GM12865 (cell line): ENCODE measurements at places on chromosomes 1 and 21.

- no peak for DNase-seq
Measured at GRCh38 chr1:14552246-14552965, 46.1 kb upstream of the KAZN start.

- DNase-seq = no peak
Measured at GRCh38 chr1:232566093-232566492, 63.8 kb downstream of the SIPA1L2 start.

GRCh38 chr1:232481091-232481490 is 148.8 kb downstream of the SIPA1L2 start:
- DNase-seq = no peak

DNA sequence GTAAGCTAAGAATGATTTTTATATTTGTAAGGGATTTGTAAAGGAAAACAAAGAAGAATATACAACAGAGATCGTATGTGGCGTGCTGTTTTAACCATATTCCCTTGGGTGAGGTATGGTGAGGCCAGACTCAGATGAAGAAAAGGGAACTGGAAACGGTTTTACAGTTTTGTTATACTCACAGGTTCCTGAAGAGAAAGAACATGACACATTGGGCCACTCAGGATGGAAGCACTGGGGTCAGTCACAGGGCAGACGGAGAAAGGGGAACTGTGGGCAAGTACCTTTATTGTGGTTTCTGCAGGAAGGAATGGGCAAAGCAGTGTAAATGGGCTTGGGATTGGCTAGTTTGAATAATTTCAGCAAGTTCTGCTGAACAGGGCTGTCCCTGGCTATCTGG is 177.4 kb downstream of the LBR start:
- peak; percentile 47 for DNase-seq

DNA sequence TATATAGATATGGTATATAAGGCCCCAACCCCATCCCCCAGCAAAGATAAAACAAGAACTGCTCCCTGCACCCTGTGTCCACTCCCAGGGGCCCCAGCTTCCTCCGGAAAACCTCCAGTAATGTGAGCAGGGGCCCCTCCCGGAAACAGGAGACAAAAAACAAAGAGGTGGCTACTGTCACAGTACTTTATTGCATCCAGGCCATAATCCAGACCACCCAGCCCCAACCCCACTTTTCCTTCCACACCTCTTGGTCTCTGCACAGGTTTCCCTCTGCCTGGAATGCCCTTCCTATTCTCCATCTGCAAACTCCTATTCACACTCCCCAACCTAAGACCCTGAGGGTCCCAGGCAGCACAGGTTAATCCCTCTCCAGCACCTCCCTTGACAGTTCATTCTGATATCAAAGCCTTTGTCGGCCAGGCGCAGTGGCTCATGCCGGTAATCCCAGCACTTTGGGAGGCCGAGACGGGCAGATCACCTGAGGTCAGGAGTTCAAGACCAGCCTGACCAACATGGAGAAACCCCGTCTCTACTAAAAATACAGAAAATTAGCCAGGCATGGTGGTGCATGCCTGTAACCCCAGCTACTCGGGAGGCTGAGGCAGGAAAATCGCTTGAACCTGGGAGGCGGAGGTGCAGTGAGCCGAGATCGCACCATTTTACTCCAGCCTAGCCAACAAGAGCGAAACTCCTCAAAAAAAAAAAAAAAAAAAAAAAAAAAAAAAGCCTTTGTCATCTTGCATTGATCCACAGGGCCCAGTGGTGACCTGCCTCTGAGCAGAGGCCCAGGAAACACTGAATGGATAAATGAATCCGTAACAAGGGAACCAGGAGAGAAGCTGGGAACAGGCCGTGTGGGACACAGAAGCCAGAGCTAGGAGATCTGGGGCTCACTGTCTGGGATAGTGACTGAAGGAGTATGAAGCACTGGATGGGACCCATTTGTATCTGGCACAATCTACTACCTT is 2.3 kb upstream of the AUNIP start:
- DNase-seq = peak; percentile 20

DNA sequence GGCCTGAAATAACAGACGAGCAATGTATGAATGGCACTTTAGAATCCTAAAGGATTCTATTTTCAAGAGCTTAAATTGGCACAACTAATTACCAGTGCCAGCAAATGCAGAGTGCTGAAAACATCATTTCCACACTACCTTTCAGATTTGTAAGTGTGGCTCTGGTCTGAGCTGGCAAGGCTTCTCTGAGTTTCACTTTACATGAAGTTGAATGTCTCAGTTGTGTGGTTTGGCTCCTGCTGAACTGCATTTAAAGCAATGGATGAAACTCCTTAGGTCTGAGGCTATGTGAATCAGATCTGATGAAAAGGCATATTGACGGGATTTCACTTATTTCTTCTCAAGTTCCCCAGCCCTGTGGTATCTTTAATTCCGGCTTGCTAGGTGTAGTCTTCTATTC is 114.8 kb upstream of the PTGFR start:
- DNase-seq = peak; percentile 23

GRCh38 chr1:205421798-205422197 is at the start of gene LEMD1:
Gene LEMD1 (minus strand): TSS chr1:205422056. CDS start chr1:205420536, 1,520 bp downstream.
- DNase-seq = no peak

DNA sequence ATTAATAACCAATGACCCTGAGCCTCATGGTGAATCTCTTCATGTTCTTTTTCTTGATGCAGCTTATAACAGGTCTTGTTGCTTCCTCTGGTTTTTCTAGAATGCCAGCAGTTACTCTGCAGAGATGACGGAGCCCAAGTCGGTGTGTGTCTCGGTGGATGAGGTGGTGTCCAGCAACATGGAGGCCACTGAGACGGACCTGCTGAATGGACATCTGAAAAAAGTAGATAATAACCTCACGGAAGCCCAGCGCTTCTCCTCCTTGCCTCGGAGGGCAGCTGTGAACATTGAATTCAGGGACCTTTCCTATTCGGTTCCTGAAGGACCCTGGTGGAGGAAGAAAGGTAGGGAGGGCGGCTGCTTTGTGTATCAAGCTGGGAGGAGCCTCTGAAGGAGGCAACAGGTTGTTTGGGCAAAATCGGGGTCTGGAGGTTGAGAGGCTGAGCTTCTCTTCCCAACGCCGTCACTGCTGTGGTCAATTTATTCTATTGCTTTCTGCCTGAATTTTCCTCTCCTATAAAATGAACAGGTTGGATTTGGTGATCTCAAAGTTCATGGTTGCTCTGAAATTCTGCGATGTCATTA is 6.7 kb downstream of the ABCG1 start:
- no peak for DNase-seq

DNA sequence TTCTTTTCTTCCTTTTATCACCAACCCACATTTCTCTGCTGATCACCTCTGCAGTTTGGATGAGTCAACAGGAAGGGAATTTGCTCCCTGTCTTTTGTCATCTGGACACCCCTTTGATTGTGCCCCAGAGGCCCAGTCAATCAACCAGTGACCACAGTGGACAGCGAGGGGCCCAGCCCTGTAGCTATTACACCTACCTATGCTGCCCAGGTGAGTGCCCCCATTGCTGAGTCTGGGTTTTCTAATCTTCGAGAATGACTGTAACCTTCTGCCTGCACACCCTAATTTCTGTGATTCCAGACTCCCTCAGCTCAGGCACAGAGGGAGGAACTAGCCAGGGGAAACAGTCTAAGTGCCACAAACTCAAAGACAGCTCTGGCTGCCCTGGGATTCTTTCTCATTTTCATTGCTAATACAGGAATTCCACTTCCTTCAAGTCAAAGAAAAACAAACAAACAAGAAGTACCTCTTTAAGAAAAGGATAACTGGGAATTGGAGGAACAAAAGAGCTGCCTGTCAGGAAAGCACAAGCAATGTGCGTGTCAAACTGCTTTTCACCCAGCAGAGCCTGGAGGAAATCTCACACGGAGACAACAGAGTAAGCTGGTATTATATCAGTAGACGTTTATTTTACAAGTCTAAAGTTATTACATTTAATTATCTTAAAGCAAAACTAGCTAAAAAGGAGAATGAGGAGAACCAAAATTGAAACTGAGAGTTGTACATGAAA is 311.1 kb downstream of the AJAP1 start:
- DNase-seq = no peak

- peak; percentile 78 for DNase-seq
Measured at GRCh38 chr1:28359592-28360239, 9.8 kb upstream of the PHACTR4 start.

GRCh38 chr21:33240404-33240803 is 10.7 kb downstream of the IFNAR2 start:
- DNase-seq = no peak

DNA sequence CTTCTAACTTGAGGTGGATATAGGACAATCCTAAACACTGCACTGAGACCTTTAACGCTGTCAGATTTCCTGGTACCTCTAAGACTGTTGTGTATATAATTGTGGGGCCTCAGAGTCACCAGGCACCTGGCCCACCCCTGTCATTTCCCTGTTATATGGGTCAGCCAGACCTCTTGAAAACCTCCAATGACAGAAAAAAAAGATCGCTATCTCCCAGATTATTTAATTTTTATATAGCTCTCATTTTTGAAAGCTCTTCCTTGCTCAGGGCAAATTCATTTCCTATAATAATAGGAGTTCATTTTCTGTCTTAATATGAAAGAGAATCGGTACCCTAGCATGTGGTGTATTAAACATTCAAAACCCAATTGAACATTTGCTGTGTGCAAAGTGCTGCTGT is 56.7 kb downstream of the ZP4 start:
- DNase-seq = no peak

DNA sequence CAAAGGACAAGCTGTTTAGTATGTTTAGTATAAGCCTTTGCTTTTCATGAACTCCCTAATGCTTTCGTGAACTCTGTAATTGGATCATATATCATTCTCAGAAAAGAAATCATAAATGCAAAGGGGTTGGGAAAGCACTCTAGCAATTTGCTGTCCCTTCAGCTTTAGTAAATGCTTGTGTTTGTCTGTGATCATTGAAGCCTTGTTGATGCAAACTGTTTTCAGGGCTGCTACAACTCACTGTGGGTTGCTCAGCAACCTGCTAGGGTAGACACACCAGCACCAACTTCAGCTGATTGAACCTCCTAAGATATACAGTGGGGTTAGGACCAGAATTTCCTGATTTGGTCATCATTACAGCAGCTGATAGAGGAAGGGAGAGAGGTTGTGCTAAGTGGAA is 95.0 kb downstream of the SGIP1 start:
- DNase-seq = no peak

DNA sequence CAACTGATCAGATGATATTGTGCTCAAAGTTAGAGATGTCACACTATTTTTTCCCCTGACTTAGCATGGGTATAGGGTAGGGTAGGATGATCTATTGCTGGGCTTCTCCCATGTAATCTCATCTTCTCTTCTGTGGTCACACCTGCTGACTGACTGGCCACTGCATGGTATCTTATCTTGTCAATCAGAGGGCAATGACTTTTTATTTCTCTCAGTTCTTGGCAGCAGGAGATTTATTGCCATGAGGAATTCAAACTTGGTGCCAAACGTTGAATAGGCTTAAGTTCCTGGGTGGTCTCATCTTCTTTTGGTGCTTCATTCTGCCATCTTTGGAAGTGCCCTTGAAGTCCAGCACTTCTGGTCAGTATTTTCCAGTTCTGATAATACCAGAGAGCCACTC is 226.4 kb upstream of the POGK start:
- DNase-seq = no peak

DNA sequence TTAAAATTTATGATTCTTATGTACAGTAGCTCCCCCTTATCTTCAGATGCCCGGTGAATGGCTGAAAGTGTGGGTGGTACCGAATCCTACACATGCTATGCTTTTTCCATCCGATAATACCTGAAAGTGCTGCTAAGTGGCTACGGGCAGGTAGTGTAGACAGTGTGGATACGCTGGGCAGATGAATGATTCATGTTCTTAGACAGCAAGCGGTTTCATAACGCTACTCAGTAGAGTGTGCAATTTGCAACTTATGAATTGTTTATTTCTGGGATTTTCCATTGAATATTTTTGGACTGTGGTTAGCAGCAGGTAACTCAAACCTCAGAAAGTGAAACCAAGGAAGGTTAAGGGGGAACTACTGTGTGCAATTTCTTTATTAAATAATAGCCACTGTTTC is 7.5 kb downstream of the PCP4 start:
- DNase-seq = no peak

DNA sequence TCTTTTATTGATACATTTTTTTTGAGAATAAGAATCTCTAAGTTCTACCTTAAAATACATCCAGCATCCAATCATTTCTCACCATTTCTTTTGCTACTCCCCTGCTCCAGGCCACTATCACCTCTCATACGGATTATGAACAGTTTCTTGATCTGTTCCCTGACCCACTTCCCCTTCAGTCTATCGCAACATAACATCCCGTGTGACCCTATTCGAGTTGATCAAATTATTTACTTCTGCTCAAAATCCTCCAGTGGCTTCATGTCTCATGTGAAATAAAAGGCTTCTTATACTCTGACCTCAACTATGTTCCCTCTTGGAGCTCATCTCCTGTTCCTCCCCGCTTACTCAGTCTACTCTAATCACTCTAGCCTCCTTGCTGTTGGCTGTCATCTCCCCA is 5.2 kb downstream of the ALG14 start:
- no peak for DNase-seq

GRCh38 chr1:201847150-201847549 is 18.2 kb downstream of the IPO9 start:
- no peak for DNase-seq

DNA sequence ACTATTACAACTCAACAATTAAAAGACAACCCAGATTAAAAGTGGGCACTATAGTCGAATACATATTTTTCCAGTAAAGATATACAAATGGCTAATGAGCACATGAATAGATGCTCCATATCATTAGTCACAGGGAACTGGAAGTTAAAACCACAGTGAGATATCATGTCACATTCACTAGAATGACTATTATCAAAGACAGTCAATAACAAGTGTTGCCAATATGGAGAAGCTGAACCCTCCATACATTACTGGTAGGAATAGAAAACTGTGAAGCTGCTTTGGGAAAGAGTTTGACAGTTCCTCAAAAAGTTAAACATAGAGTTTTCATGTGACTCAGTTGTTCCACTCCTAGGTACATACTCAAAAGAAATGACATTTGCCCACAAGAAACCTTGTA is 30.6 kb upstream of the MRPS6 start:
- DNase-seq = no peak

DNA sequence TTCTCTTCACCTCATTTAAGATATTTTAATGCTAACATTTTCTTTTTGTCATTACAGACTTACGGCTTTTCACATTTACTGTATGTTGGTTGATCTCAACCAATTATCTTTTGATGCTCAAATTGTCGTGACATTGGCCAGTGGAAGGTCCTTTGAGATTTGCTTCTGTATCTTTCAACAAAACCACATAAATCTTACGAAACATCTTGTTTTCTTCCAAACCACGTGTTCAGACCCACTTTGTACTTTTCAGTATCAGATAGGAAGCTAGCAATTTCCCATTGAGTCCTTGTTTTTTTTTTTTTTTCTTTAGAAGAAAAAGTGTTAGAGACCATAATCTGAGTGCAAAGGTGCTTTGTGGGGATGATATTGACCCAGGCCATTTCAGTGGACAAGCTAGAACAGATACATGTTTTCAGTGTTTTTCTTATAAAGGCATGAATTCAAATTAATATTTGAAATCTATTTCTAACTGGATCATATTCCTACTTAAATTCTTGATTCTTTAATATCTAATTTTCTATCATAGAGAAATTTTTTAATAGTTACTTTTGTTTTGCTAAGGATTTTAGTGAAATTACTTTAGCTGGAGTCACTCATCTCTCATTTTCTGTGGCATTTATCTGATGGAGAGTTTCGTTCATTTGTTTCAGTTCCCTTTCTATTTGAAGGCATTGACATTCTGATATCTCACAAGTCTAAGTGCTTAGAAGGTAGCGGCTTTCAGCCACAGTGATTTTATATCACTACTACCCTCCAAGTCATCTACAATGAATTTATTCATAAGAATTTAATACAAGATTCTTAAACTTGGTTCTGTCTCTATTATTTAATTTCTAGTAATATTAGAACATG is 26.7 kb downstream of the ATG4C start:
- DNase-seq = peak; percentile 72

- DNase-seq = peak; percentile 81
Measured at GRCh38 chr1:64986903-64987871, 20.8 kb upstream of the JAK1 start.
